Activated naive CD4-positive, alpha-beta T cell treated with anti-CD3 and anti-CD28 coated beads for 36 hours (primary cell): ENCODE measurements at places on chromosomes 16 and 17.

DNA sequence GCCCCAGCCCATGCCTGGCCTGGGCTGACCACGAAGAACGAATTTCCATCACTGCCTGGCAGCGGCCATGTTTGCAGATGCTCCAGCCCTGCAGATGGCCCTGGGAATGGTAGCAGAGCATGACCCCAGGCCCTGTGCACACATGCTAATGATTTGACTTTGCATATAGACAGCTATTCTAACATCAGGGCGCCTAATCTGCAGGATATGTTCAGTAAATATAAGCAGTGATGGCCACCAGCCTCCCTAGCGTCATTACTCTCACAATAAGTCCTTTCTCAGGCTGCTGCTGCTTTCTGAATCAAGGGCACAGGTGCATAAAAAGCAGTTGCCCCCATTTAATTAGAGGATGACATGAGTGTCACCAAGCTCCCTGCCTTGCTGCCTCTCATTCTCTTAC lies 24.2 kb downstream of the DNAH9 start:
- H3K36me3 ChIP-seq = no peaks in the 10 kb centered on the region
- no peaks in the 10 kb centered on the region for H3K4me1 ChIP-seq
- H3K27ac ChIP-seq = no peak overlapping the region
- H3K4me3 ChIP-seq = no peak overlapping the region

- H3K4me3 ChIP-seq = no peak overlapping the region
- no peak overlapping the region for H3K27ac ChIP-seq
- no peaks in the 10 kb centered on the region for H3K36me3 ChIP-seq
- peaks cover 9% of the 10 kb centered on the region for H3K27me3 ChIP-seq
- no peak for DNase-seq
Observed at GRCh38 chr16:68636818-68637217, 8.3 kb upstream of the CDH3 start.

GRCh38 chr16:56888806-56889205 lies 23.8 kb downstream of the SLC12A3 start:
- DNase-seq = no peak
- H3K27me3 ChIP-seq = no peaks in the 10 kb centered on the region
- no peak overlapping the region for H3K4me3 ChIP-seq
- H3K4me1 ChIP-seq = no peaks in the 10 kb centered on the region
- H3K36me3 ChIP-seq = no peaks in the 10 kb centered on the region

GRCh38 chr17:2551928-2552327 lies 40.2 kb upstream of the METTL16 start:
- H3K4me3 ChIP-seq = no peak overlapping the region
- DNase-seq = no peak
- no peak overlapping the region for H3K27ac ChIP-seq
- no peaks in the 10 kb centered on the region for H3K36me3 ChIP-seq
- no peaks in the 10 kb centered on the region for H3K4me1 ChIP-seq

DNA sequence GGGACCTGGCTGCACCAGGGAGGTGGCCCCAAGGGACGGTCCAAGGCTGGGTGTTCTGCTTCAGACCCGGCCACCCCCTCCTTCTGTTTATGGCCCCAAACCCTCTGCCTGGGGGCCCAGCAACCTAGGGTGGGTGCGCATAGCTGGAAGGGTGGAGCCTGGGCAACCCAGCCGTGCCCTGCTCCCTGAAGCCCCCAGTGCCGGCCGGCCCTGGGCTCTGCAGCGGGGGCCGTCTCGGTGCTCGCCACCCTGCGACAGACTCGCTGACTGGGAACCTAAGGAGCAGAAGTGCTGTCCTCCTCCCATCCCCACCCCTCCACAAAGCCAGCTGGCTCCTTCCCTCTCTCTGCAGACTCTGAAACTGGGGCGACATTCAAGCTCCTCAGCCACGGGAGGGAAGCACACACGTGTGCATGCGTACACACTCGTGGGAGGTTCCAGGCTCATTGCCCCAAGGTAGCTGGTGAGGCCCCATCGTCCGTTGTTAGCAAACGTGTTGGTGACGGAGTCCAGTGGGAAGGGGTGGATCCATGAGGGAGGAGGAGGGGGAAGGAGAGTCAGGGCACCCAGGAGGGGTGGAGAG lies 43.4 kb downstream of the ENGASE start:
- no peaks in the 10 kb centered on the region for H3K27me3 ChIP-seq
- H3K36me3 ChIP-seq = no peaks in the 10 kb centered on the region
- H3K4me1 ChIP-seq = no peaks in the 10 kb centered on the region
- H3K4me3 ChIP-seq = no peak overlapping the region
- DNase-seq = no peak
- H3K27ac ChIP-seq = no peak overlapping the region

DNA sequence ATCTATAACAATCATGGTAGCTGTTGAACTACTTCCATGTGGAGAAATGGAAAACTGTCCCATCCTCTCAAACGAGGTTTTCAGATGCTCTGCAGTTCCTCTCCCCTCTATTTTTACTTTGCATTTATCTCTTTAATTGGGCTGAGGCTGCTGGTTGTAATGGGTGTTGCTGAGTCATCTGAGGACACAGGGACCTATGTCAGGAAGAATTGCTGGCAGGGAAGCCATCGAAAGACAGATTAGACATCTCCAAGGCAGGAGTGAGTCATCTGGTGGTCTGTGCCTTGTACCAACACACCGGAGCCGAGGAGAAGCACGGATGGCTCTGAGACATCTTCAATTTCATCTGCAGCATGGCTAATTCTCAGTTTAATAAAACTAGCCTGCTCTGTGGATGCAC lies 394.5 kb downstream of the GRIN2A start:
- DNase-seq = no peak
- no peaks in the 10 kb centered on the region for H3K27me3 ChIP-seq
- no peaks in the 10 kb centered on the region for H3K36me3 ChIP-seq
- no peaks in the 10 kb centered on the region for H3K4me1 ChIP-seq
- no peak overlapping the region for H3K4me3 ChIP-seq

DNA sequence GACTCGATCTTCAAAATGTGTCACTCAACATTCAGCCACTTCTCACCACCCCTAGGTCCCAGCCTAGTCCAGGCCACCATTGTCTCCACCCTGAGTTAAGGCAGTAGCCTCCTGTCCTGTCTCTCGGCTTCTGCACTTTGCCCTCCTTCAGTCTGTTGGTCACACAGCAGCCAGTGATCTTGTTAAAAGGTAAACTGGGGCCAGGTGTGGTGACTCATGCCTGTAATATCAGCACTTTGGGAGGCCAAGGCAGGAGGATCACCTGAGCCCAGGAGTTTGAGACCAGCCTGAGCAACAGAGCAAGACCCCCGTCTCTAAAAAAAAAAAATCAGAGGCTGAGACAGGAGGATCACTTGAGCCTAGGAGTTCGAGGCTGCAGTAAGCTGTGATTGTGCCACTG lies 25.8 kb downstream of the WWP2 start:
- DNase-seq = no peak
- no peaks in the 10 kb centered on the region for H3K4me1 ChIP-seq
- no peak overlapping the region for H3K4me3 ChIP-seq
- no peak overlapping the region for H3K27ac ChIP-seq
- no peaks in the 10 kb centered on the region for H3K27me3 ChIP-seq
- H3K36me3 ChIP-seq = peaks cover 7% of the 10 kb centered on the region

GRCh38 chr16:73231944-73232554 lies 184.1 kb upstream of the ZFHX3 start:
- H3K27me3 ChIP-seq = no peaks in the 10 kb centered on the region
- no peaks in the 10 kb centered on the region for H3K4me1 ChIP-seq
- DNase-seq = no peak
- H3K27ac ChIP-seq = no peak overlapping the region
- no peaks in the 10 kb centered on the region for H3K36me3 ChIP-seq

GRCh38 chr17:57706761-57707160 lies 38.3 kb downstream of the CCDC182 start:
- peaks cover 3% of the 10 kb centered on the region for H3K27me3 ChIP-seq
- no peaks in the 10 kb centered on the region for H3K4me1 ChIP-seq
- DNase-seq = no peak
- no peaks in the 10 kb centered on the region for H3K36me3 ChIP-seq
- H3K4me3 ChIP-seq = no peak overlapping the region

- no peaks in the 10 kb centered on the region for H3K36me3 ChIP-seq
- DNase-seq = no peak
- H3K27ac ChIP-seq = no peak overlapping the region
- no peak overlapping the region for H3K4me3 ChIP-seq
- H3K4me1 ChIP-seq = no peaks in the 10 kb centered on the region
Observed at GRCh38 chr17:44518032-44518431, 14.8 kb upstream of the GPATCH8 start.
